ENCODE measurements at places on chromosomes 4 and X.

DNA sequence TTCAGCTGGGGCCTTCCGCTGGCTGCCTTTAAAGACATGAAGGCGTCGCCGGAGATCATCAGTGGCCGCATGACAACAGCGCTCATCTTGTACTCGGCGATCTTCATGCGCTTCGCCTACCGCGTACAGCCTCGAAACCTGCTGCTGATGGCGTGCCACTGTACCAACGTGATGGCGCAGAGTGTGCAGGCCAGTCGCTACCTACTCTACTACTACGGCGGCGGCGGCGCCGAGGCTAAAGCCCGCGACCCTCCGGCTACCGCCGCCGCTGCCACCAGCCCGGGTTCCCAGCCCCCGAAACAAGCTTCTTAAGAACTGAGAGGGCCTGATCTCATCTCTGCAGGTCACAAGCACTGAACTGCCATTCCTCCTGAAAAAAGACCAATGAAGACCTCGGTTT lies 437 bp downstream of the MPC1L start:
- no peak overlapping the region for H3K27ac ChIP-seq
- H3K27me3 ChIP-seq, result no peaks in the 10 kb centered on the region
- H3K4me1 ChIP-seq, result no peaks in the 10 kb centered on the region

GRCh38 chrX:131613260-131613659 lies 69.4 kb downstream of the OR13H1 start:
- H3K36me3 ChIP-seq, result no peaks in the 10 kb centered on the region
- no peak for DNase-seq
- no peak overlapping the region for H3K27ac ChIP-seq
- H3K4me3 ChIP-seq, result no peak overlapping the region
- no peaks in the 10 kb centered on the region for H3K27me3 ChIP-seq

GRCh38 chr4:158277558-158277957 lies 67.3 kb downstream of the TMEM144 start:
- H3K27ac ChIP-seq, result no peak overlapping the region
- H3K4me1 ChIP-seq, result no peaks in the 10 kb centered on the region
- no peaks in the 10 kb centered on the region for H3K36me3 ChIP-seq
- no peak overlapping the region for H3K4me3 ChIP-seq
- DNase-seq, result no peak

- H3K27ac ChIP-seq, result no peak overlapping the region
- no peaks in the 10 kb centered on the region for H3K27me3 ChIP-seq
- H3K4me3 ChIP-seq, result no peak overlapping the region
- DNase-seq, result no peak
- no peaks in the 10 kb centered on the region for H3K4me1 ChIP-seq
- no peaks in the 10 kb centered on the region for H3K36me3 ChIP-seq
These were observed 36.9 kb downstream of the ENPEP start for GRCh38 chr4:110512901-110513300.

DNA sequence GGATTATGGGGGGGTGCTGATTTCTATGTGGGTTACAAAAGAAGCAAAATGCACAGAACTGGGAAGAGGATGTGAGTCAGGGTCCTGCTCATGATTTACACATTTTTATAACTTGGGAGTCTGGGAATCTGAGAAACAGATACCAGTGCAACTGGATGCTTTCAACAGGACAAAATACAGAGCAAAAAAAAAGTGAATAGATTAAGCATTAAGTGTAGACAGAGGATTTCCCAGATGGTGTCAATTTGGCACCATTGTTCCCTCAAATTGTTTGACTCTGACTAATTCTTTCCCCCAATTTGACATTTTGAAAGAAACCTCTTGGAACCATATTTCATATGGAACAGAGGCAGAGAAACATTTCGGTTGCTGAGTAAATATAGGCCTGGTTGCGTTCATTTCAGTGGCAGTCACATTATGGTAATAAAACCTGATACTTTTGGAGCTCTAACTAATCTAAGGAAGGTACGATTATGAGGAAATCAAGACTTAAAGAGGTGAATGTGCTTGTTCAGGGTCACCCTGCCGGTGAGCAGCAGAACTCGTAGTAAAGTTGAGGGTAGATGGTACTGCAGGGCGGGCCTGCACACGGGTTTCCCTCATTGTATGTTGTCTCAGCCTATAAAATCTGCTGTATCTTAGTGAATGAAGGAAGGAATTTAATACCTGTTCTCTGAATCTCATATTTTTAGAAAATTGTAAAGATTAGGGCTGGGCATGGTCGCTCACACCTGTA lies 18.7 kb upstream of the CDKL5 start:
- DNase-seq, result no peak
- no peaks in the 10 kb centered on the region for H3K36me3 ChIP-seq
- no peak overlapping the region for H3K27ac ChIP-seq
- H3K4me1 ChIP-seq, result no peaks in the 10 kb centered on the region

DNA sequence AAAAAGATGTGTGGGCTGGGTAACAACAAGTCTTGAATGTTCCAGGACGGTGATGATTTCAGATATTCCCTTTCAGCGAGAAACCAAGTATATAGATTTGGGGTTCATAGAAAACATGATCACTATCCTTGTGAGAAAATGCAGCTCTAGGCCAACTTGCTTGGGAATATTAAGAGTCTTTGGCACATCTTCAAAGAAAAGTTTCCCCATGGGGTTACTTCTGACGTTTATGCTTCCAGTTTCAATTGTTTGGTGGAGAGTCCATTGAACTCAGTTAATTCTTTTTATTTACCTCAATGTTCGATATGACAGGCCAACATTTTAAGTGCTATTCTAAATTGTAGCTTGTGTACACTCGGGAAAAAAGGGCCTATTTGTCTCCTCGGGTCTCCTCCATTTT lies 126.7 kb downstream of the NHS start:
- H3K4me3 ChIP-seq, result no peak overlapping the region
- H3K27ac ChIP-seq, result no peak overlapping the region
- H3K36me3 ChIP-seq, result no peaks in the 10 kb centered on the region
- no peaks in the 10 kb centered on the region for H3K27me3 ChIP-seq

GRCh38 chr4:77911842-77912450 lies 49.3 kb downstream of the MRPL1 start:
- DNase-seq, result no peak
- H3K27me3 ChIP-seq, result no peaks in the 10 kb centered on the region
- no peak overlapping the region for H3K4me3 ChIP-seq
- no peak overlapping the region for H3K27ac ChIP-seq

GRCh38 chr4:137576446-137576845 lies 44.2 kb upstream of the PCDH18 start:
- H3K27me3 ChIP-seq, result no peaks in the 10 kb centered on the region
- no peaks in the 10 kb centered on the region for H3K36me3 ChIP-seq
- no peak for DNase-seq
- H3K4me3 ChIP-seq, result no peak overlapping the region
- H3K27ac ChIP-seq, result no peak overlapping the region
- H3K4me1 ChIP-seq, result no peaks in the 10 kb centered on the region

DNA sequence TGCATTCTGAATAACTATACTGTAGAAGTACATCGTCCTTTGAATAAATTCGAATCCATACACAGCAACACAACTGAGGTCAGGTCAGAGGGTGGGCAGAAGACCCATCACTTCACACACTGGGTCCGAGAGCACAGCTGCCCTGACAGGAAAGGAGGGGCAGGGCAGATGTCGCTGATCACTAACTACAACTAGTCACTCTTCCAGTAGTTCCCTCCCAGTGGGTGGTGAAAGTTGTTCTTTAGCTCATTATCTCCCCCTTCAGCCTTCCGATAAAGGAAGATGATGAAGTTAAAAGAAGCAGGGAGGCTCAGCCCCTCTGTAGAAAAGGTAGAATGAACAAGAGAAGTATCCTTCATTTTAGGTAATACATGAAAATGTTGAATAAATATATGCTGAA lies 278.9 kb downstream of the INPP4B start:
- no peak for DNase-seq
- peaks cover 15% of the 10 kb centered on the region for H3K4me1 ChIP-seq
- no peaks in the 10 kb centered on the region for H3K36me3 ChIP-seq
- H3K27ac ChIP-seq, result peak overlapping the region; percentile 19
- no peak overlapping the region for H3K4me3 ChIP-seq
- H3K27me3 ChIP-seq, result no peaks in the 10 kb centered on the region

DNA sequence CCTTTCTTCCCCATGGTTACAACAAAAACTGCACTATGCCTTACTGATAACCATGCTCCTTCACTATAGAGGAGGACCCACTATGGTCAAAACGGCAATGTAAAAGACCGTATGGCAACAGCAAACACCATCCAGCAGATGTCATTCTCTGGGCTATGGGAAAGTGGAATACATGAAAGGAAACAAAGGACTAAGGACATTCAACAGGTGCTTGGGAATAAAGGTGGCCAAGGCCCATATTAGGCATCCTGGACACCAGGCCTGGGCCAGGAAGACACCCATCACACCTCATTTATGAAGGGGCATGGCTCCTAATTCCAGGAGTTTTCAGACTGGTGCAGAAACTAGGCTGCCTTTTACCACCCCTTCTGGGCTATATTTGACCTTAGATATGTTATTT lies 268.4 kb downstream of the PPP3CA start:
- H3K4me3 ChIP-seq, result no peak overlapping the region
- H3K27ac ChIP-seq, result no peak overlapping the region
- no peaks in the 10 kb centered on the region for H3K4me1 ChIP-seq
- H3K27me3 ChIP-seq, result no peaks in the 10 kb centered on the region
- peaks cover 14% of the 10 kb centered on the region for H3K36me3 ChIP-seq
- no peak for DNase-seq

- H3K4me1 ChIP-seq, result no peaks in the 10 kb centered on the region
- H3K4me3 ChIP-seq, result no peak overlapping the region
- no peak for DNase-seq
- no peak overlapping the region for H3K27ac ChIP-seq
- no peaks in the 10 kb centered on the region for H3K36me3 ChIP-seq
These were observed 16.6 kb upstream of the PTCHD1 start for GRCh38 chrX:23317799-23318724.

Measured in esophagus squamous epithelium (tissue), 5 donors.